ENCODE measurements at places on chromosomes 6 and 20. TPM values are rescaled to one million over a fixed set of nuclear protein-coding genes. Genes with fewer than 3 reads are reported as not detected.

DNA sequence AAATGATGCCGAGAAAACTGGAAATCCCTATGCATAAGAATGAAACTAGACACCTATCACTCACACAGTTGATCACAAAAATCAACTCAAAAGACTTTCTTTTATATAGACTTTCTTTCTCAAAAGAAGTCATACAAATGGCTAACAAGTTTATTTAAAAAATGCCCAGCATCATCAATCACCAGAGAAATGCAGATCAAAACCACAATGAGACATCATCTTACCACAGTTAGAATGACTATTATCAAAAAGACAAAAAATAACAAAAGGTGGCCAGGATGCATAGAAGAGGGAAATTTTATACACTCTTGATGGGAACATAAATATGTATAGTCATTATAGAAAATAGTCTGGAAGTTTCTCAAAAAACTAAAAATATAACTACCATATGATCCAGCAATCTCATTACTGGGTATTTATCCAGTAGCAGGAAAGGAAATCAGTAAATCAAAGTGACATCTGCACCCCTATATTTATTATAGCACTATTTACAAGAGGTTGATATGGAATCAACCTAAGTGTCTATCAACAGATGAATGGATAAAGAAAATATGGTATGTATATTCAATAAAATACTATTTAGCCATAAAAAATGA lies 3.4 kb upstream of the RNF217 start:
- H3K4me1 ChIP-seq, result no peaks in the 10 kb centered on the region
- H3K27me3 ChIP-seq, result no peaks in the 10 kb centered on the region
- no peak for DNase-seq
- no peaks in the 10 kb centered on the region for H3K36me3 ChIP-seq

Gene PRSS16
- polyA plus RNA-seq, result 17.6 TPM

Gene CCM2L
- polyA plus RNA-seq, result 5.3 TPM

DNA sequence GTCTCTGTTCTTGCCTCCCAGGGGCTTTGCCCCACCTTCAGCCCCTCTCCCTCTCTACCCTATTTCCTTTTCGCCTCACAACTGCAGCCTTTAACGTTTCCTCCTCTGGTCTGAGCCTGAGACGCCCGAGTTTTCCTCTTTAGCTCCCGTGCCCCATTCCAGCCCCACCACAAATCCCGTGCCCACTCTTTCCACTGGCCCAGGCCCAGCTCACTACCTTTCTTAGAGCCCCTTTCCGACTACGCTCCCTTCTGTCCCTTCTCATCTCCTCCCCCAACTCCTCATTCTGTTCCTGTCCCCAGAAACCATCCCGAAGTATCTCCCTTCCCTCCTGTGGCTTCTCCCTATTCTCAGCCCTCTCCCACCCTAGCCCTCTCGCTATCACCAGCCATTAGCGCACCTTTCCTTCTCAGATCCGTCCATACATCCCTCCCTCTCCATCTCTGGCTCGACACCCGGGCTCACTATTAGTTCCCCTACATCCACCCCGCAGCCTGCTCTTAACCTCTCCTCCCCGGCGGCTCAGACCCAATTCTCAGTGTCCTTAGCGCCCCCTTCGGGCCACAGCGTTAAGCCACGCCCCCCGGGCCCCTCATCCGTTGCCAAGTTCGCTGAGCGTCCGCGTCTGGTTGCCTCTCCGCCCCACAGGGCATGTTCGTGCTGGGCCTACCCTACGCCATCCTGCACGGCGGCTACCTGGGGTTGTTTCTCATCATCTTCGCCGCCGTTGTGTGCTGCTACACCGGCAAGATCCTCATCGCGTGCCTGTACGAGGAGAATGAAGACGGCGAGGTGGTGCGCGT lies 2.7 kb downstream of the SLC32A1 start:
- no peaks in the 10 kb centered on the region for H3K36me3 ChIP-seq
- no peak overlapping the region for H3K27ac ChIP-seq
- H3K4me1 ChIP-seq, result peaks cover 3% of the 10 kb centered on the region
- no peak for DNase-seq

- H3K4me1 ChIP-seq, result no peaks in the 10 kb centered on the region
- no peaks in the 10 kb centered on the region for H3K27me3 ChIP-seq
- no peak overlapping the region for H3K4me3 ChIP-seq
- H3K36me3 ChIP-seq, result no peaks in the 10 kb centered on the region
- no peak for DNase-seq
Observed at GRCh38 chr6:169533301-169534038, 168.4 kb downstream of the WDR27 start.

Gene CD109
- polyA plus RNA-seq, result 0.26 TPM

Gene CGA
- not detected for polyA plus RNA-seq

Gene ASF1A
- polyA plus RNA-seq, result 6.5 TPM

DNA sequence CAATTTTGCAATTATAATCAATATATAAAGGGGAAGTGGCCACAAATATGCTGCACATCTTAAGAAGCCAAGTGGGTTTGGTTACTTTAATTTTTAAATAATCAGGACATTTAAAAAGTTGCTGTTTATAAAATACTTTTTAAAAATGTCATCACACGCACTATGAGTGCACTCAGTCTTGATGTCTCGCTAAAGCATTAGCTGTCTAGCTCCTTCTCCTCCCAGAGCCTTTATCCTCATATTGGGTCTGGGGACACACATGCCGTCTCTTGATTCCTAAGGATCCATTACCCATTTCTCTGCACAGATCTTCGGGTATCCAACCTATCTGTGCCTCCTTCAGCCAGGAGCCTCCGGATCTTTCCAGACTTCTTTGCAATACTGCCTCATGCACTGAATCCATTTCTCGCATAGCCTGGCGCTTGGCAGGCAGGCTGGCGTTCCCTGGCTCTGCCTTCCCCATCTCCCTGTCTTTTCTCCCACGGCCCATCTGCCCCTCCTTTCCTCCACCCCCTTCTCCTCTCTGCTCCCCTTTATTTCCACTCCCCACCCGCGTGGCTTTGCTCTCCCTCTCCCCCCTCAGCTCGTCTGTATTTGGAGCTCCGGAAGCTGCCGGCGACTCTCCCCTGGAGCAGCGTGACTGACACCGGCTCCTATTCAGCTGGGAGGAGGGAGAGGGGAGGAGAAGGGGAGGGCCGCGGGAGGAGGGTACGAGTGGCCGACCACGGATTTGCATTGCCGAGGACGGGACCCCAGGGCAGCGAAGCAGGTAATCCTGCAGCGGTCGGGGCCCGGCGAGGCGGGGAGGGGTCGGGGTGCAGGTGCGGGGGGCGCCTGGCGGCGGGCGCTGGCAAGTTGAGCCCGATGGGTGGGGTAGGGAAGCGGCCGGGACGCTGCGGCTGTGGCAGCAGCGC lies at the start of gene CAP2:
Gene CAP2 (plus strand): TSS at position 618 of the 914 bp plus-strand sequence. CDS start 27,961 bp downstream, outside the sequence.
- H3K4me3 ChIP-seq, result peak within 1 kb of the TSS; percentile 62
- no peaks in the 10 kb centered on the region for H3K36me3 ChIP-seq
- H3K27me3 ChIP-seq, result no peaks in the 10 kb centered on the region
- H3K4me1 ChIP-seq, result no peaks in the 10 kb centered on the region
- peak; percentile 82 for DNase-seq
- peak within 1 kb of the TSS; percentile 82 for H3K27ac ChIP-seq
